Colonic mucosa (tissue), 4 donors: ENCODE measurements at places on chromosomes 11 and 22.

GRCh38 chr11:93622043-93622442 is 39.4 kb upstream of the CEP295 start:
- H3K27ac ChIP-seq = no peak overlapping the region
- no peaks in the 10 kb centered on the region for H3K27me3 ChIP-seq
- no peaks in the 10 kb centered on the region for H3K36me3 ChIP-seq
- no peaks in the 10 kb centered on the region for H3K4me1 ChIP-seq
- H3K4me3 ChIP-seq = no peak overlapping the region
- peak; percentile 26 for DNase-seq

DNA sequence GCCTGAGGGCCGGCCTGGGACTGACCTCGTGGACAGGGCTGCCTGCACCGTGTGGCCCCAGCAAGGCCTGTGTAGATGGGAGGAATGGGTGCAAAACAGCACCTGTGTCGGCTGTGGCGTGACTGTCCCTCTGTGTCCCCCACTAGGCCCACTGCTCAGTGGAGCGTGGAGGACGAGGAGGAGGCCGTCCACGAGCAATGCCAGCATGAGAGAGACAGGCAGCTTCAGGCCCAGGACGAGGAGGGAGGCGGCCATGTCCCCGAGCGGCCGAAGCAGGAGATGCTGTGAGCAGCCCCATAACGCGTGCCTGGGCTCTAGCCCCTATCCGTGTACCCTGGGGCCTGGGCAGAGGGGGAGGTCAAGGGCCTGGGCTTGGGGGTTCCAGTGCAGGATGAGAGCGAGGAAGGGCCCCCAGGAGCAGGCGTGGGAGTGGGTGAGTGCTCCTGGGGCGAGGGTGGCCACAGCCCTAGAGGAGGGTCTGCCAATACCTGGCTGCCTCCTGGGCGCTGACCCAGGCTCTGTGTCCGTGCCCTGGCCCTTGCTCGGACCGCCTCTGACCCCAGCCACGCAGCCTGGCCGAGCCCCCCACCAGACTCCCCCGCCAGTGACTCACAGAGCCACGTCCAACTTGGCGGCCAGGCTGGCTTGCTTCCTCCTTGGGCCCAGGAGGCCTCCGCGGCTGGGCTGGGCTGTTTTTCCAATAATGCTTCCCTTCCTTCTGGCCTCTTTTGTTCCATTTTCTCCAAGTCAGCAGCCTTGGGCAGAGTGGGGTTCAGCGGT is 11.6 kb downstream of the PRR33 start:
- H3K4me1 ChIP-seq = no peaks in the 10 kb centered on the region
- no peaks in the 10 kb centered on the region for H3K27me3 ChIP-seq
- peak; percentile 40 for DNase-seq
- no peak overlapping the region for H3K4me3 ChIP-seq
- no peaks in the 10 kb centered on the region for H3K36me3 ChIP-seq
- H3K27ac ChIP-seq = peak overlapping the region; percentile 67

- H3K27ac ChIP-seq = no peak overlapping the region
- no peaks in the 10 kb centered on the region for H3K27me3 ChIP-seq
- DNase-seq = no peak
Measured at GRCh38 chr11:17400048-17400775, 11.8 kb upstream of the KCNJ11 start.

DNA sequence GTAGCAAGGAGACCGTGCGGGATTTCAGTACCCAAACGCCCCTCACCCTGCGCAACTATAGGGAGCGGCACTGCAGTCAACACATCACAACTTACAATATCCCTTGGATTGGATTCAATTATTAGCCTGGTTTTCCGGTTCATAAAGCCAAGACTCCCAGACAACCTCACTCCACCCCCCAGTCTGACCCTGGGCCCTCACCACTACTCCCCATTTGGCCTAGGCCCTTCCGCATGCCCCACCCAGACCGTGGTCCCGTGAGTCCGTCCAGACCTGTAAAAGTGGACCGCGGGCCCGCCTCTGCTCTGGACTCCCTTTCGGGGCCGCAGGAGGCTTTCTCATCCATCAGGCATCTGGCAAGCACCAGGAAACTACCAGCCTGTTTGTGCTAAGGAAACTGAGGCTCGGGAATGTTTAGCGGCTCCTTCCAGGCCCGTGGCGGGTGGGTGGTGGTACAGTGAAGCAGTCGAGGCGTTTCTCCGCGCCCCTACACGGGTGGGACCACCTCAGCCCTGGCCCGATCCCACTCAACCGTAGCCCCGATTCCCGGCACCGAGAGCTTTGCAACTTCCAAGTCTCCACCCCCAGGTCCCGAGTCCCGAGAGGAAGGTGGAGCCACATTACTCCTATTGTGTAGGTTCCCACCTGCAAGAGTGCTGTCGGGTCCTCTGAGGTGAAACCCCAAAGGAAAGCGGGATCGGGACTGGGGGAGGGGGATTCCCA is 679 bp upstream of the DPP3 start:
- H3K4me1 ChIP-seq = no peaks in the 10 kb centered on the region
- H3K27me3 ChIP-seq = no peaks in the 10 kb centered on the region
- H3K27ac ChIP-seq = peak overlapping the region; percentile 91
- H3K4me3 ChIP-seq = peak overlapping the region; percentile 74

DNA sequence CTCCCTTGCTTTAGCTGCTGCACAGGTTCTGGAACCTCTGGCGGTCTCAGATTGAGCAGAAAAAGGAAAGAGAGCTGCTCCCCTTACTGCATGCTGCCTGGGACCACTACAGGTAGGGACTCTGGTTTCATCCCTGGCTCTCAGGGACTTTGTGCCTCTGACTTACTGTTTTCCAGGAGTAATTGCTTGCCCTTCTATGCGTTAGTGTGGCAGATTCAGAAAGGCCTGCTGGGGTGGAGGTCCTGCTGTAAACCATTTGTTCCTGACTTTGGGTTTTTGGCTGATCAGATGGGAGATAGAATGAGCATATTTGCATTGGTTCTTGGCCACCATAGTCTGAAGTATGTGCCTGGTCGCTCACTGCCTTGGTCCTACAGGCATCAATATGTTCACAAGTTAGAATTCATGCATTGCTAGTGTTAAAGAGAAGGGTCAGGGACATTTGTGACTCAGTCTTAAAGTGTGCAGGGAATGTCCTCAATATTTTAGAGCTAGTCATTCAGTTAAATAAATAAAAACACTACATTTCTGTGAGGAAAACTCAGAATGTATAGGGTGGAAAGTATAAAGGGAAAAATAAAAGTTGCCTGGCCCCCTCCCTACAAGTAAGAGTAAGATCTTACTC is 78.0 kb downstream of the PISD start:
- DNase-seq = no peak
- no peaks in the 10 kb centered on the region for H3K36me3 ChIP-seq
- H3K4me1 ChIP-seq = no peaks in the 10 kb centered on the region
- no peak overlapping the region for H3K4me3 ChIP-seq
- H3K27me3 ChIP-seq = no peaks in the 10 kb centered on the region
- H3K27ac ChIP-seq = no peak overlapping the region
